ENCODE measurements at places on chromosomes 5 and 9.

DNA sequence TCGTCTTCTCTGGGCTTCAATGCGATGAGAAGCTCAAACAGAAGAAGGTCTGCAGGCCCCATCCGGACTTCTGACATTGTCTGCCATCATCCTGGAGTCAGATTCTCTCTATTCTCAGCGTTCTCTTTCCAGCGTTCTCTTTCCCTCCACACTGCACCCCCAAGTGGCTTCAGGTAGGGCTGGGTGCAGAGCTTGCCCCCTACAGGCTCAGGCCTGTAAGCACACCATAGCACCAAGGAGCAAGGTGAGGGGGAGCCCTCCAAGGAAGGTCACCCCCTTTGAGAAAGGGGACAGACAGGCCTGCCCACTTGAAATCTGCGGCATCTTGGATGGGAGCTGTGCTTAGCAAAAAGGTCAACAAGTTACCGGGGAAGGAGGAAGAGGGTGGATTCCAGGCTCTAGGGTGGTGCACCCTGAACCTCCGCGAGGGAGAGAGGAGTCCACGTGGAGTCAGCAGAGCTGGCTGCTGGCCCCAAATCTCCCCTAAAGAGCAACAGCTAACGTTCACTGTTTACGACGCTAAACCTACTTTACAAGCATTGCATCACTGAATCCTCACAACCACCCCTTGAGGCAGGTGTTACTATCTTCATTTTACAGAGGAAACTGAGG lies 27.5 kb downstream of the GPX3 start:
- H3K27ac ChIP-seq = no peak overlapping the region
- no peaks in the 10 kb centered on the region for H3K27me3 ChIP-seq
- H3K36me3 ChIP-seq = peaks cover 34% of the 10 kb centered on the region
- no peak for DNase-seq

GRCh38 chr5:163105456-163105855 lies 331.9 kb upstream of the CCNG1 start:
- H3K27me3 ChIP-seq = no peaks in the 10 kb centered on the region
- no peak overlapping the region for H3K4me3 ChIP-seq
- no peaks in the 10 kb centered on the region for H3K36me3 ChIP-seq
- no peak for DNase-seq
- no peak overlapping the region for H3K27ac ChIP-seq

DNA sequence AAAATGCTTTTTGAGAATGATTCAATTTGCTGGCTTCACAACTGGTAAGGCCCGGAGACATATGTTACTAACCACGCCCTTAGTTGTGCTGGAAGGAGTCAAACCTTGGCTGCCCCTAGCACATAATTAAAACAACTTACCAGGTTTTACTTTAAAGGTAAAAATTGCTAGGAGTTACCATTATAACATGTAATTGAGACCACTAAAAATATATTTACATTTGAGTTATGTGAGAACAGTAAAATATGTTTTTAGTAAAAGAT lies 435.6 kb upstream of the CDH9 start:
- no peak overlapping the region for H3K4me3 ChIP-seq
- DNase-seq = no peak
- H3K36me3 ChIP-seq = no peaks in the 10 kb centered on the region
- no peaks in the 10 kb centered on the region for H3K27me3 ChIP-seq

DNA sequence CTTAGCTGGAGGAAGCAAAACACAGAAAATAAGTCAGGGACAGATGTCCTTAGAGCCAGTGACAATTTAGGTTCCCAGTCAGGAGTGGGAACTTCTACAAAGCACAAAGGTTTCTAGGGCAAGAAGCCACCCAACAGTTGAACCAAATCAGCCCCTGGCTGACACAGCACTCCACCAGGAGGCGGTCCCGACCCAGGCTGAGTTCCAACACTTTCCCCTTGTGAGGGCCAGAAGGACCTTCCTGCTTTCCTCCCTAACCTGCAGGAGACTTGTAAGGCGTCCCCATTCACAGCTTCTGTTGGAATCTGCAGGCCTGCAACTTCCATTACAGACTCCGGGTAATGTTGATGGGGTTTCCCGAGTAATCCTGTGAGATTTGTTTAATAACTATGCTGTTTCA lies 416.4 kb upstream of the IRX1 start:
- H3K36me3 ChIP-seq = no peaks in the 10 kb centered on the region
- no peaks in the 10 kb centered on the region for H3K4me1 ChIP-seq
- H3K27ac ChIP-seq = no peak overlapping the region
- H3K4me3 ChIP-seq = no peak overlapping the region

DNA sequence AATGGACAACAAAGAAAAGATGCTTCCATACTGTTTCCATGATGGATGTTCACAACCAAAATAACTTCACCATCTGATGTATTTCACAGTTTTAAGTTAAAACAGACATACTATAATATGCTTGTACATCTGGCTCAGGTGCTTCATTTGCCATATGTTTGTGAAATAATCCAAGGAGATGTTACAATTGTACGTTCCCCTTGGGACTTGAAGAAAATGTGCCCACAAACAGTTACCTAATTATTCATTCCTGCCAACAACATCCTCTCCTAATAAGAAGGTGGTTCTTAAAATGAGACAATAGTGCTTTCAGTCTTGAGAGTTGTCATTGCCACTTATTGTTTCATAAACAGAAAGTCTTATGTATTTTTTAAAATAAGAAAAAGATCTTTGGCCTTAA lies 33.1 kb upstream of the SMARCA2 start:
- no peak overlapping the region for H3K4me3 ChIP-seq
- no peaks in the 10 kb centered on the region for H3K4me1 ChIP-seq
- DNase-seq = no peak
- H3K27ac ChIP-seq = no peak overlapping the region

GRCh38 chr5:135539430-135540005 lies 3.8 kb upstream of the NEUROG1 start:
- H3K27ac ChIP-seq = no peak overlapping the region
- peaks cover 6% of the 10 kb centered on the region for H3K4me1 ChIP-seq
- no peak overlapping the region for H3K4me3 ChIP-seq
- H3K36me3 ChIP-seq = no peaks in the 10 kb centered on the region

DNA sequence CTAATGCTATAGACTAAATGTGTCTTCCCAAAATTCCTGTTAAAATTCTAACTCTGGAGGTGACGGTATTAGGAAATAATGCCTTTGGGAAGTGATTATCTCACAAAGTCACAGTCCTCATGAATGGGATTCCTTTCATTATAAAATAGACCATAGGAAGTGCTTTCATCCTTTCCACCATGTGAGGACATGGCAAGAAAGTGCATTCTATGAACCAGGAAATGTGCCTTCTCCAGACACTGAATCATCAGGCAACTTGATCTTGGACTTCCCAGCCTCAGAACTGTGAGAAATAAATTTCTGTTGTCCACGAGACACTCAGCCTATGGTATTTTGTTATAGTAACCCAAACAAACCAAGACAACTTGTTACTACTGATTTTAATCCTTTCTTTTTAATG lies 582.4 kb upstream of the C9orf72 start:
- H3K27me3 ChIP-seq = no peaks in the 10 kb centered on the region
- no peak overlapping the region for H3K27ac ChIP-seq
- no peaks in the 10 kb centered on the region for H3K4me1 ChIP-seq
- DNase-seq = no peak

DNA sequence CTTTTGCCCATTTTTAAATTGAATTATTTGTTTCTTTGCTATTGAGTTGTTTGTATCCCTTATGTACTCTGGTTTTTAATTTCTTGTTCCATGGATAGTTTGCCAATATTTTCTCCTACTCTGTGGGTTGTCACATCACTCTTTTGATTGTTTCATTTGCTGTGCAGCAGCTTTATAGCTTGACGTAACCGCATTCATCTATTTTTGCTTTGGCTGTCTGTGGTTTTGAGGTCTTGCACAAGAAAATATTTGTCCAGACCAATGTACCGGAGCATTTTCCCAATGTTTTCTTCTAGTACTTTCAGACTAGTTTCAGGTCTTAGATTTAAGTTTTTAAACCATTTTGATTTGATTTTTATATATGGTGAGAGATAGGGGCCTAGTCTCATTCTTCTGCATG lies 36.2 kb upstream of the ZNF366 start:
- no peak for DNase-seq
- H3K4me3 ChIP-seq = no peak overlapping the region
- no peaks in the 10 kb centered on the region for H3K4me1 ChIP-seq
- H3K27me3 ChIP-seq = peaks cover 7% of the 10 kb centered on the region

GRCh38 chr9:87778996-87779395 lies 53.1 kb downstream of the CTSL start:
- H3K4me3 ChIP-seq = no peak overlapping the region
- H3K4me1 ChIP-seq = no peaks in the 10 kb centered on the region
- H3K36me3 ChIP-seq = no peaks in the 10 kb centered on the region
- no peaks in the 10 kb centered on the region for H3K27me3 ChIP-seq

- peaks cover 29% of the 10 kb centered on the region for H3K27me3 ChIP-seq
- no peaks in the 10 kb centered on the region for H3K4me1 ChIP-seq
- H3K4me3 ChIP-seq = no peak overlapping the region
- no peak overlapping the region for H3K27ac ChIP-seq
- no peak for DNase-seq
Observed at GRCh38 chr5:148465381-148466235, 81.8 kb downstream of the FBXO38 start.

DNA sequence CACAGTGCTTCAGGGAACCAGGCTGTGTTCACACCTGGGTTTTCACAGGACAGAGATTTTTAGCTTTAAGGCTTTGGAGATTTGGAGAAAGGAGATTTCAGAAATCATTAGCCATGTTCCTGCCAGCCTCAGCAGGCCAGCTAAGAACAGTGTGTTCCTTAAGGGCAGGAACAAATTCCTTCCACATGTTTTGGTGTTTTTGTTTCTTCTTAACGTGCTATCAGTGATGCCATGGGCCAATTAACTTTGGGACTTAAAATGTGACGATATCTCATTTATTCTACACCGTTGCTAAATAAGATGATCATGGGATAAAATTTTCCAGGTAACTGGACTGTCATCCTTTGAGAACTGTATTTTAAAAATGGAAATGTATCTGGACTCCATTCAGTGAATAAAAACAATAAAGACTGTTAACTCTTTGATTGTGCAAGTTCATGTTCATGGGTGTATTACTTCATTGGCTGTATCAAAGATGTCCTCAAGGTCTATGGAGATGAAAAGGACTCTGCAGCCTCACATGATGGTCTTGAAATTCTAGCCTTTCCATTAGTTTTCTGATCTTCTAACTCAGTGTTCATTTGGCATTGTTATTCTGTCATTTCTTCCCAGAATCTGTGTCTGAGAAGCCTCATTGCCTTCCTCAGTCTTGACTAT lies 72.3 kb downstream of the ZNF366 start:
- H3K36me3 ChIP-seq = no peaks in the 10 kb centered on the region
- DNase-seq = no peak
- H3K27ac ChIP-seq = no peak overlapping the region
- H3K27me3 ChIP-seq = peaks cover 4% of the 10 kb centered on the region
- H3K4me1 ChIP-seq = no peaks in the 10 kb centered on the region

DNA sequence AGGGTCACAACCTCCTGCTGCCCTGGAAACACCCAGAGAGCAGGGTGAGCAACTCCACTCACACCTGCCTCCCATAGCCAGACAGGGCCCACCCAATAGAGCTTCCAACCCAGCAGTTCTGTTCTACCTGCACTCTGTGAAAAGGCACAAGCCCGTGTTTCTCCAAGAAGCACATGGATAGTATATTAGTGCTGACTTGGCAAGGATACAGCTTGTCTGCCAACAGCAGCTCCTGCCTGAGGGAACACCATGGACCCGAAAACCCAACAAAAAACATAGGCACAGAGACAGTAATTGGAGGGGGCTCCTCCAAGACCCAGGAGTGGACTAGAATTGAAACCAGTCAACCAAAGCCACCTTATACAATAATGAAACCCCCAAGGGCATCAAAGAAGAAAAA lies 48.6 kb downstream of the CDKN2A start:
- H3K27me3 ChIP-seq = peaks cover 20% of the 10 kb centered on the region
- DNase-seq = no peak
- H3K4me3 ChIP-seq = no peak overlapping the region
- no peak overlapping the region for H3K27ac ChIP-seq
- no peaks in the 10 kb centered on the region for H3K4me1 ChIP-seq

DNA sequence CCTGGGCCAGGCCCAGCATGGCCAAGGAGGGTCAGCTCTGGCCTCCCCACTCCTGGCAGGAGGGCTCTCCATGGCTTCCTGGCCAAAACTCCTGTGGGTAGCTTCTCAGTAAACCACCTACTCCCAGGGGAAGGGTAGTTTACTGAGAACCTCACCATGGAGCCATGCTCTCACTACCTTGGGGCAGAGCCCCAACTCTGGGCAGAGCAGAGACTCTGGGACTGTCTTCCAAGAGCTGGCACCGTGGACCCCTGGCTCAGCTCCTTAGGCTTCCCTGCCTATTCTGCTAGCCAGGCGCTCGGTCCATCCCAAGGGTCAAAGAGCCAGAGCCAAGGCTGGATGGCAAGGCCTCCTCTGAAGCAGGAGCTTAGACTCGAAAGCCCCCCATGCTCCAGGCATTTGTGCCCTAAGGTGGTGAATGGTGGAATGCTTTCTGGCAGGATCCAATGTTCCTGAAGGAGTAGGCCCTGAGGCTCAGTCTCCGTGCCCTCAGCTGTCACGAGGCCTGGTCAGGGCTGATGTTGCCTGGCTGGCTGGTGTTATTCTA lies 19.6 kb downstream of the TCF7 start:
- no peak overlapping the region for H3K4me3 ChIP-seq
- H3K4me1 ChIP-seq = peaks cover 88% of the 10 kb centered on the region
- peak; percentile 27 for DNase-seq
- peaks cover 17% of the 10 kb centered on the region for H3K36me3 ChIP-seq
- no peak overlapping the region for H3K27ac ChIP-seq

- H3K27me3 ChIP-seq = peaks cover 3% of the 10 kb centered on the region
- H3K4me3 ChIP-seq = no peak overlapping the region
- no peak overlapping the region for H3K27ac ChIP-seq
- DNase-seq = no peak
- no peaks in the 10 kb centered on the region for H3K36me3 ChIP-seq
Observed at GRCh38 chr5:174563899-174564298, 160.5 kb upstream of the MSX2 start.

GRCh38 chr5:27511061-27511460 lies 472.7 kb upstream of the CDH9 start:
- DNase-seq = no peak
- H3K27ac ChIP-seq = no peak overlapping the region
- no peaks in the 10 kb centered on the region for H3K4me1 ChIP-seq
- H3K27me3 ChIP-seq = no peaks in the 10 kb centered on the region

DNA sequence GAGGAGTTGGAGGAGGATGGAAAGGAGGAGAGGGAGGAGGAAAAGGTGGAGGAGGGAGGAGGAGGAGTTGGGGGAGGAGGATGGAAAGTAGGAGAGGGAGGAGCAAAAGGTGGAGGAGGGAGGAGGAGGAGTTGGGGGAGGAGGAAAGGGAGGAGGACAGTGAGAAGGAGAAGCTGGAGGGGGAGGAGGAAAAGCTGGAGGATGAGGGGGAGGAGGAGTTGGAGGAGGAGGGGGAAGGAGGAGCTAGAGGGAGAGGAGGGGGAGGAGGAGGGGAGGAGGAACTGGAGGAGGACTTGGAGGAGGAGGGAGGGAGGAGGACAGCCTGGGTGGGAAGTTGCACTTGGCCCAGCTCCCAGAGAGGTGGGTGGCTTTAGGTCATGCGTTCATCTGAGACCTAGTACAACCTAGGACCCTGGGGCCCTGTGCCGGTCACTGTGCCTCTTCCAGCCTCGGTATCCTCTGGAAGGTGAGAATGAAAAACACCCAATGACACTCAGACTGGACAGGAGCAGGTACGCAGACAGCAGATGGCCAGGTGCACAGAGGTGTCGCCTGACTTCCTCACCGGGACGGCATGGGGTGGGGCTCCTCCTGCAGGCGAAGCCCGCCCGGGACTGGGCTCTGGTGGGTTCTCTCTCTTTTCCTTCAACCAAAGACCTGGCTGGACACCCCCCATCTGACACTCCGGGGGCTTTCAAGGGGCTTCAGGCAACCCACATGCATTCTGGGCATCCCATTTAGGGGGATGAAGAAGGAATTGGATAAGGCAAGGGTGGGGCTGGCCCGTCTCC lies 12.2 kb upstream of the SLC2A6 start:
- DNase-seq = no peak
- no peaks in the 10 kb centered on the region for H3K36me3 ChIP-seq
- H3K27me3 ChIP-seq = no peaks in the 10 kb centered on the region
- H3K4me3 ChIP-seq = no peak overlapping the region
- H3K27ac ChIP-seq = no peak overlapping the region
